Stimulated activated CD4-positive, alpha-beta T cell treated with anti-CD3 and anti-CD28 coated beads, Interleukin-1b, Interleukin-23, amount 100 ng/mL, for 4 hours (primary cell): ENCODE measurements at places on chromosomes 4 and X.
A peak's percentile ranks its signal among the peaks of the same experiment; 100 is the strongest.

- no peak for DNase-seq
Observed at GRCh38 chrX:25337841-25338240, 322.1 kb upstream of the ARX start.

GRCh38 chr4:186848437-186848836 is 124.8 kb upstream of the FAT1 start:
- no peak for DNase-seq

- DNase-seq, result no peak
Observed at GRCh38 chr4:71564775-71565174, 219.1 kb downstream of the GC start.

DNA sequence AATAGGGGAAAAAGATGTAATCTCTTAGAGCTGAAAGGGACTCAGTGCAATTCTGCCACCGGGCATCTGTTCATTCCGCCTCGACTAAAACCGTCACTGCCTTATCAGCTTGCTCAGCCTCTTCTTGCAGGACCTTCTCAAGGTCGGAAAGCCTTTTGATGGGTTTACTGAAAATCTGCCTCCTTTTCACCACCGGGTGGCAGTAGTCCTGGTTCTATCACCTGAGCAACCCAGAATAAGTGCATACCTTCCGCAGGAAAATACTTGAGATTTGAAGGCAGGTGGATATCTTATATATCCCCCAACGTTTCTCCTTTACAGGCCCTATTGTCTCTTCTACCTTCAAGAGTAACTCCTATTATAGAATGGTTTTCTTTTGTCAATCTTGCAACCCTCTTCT is 103.4 kb upstream of the PAK3 start:
- peak; percentile 3 for DNase-seq

DNA sequence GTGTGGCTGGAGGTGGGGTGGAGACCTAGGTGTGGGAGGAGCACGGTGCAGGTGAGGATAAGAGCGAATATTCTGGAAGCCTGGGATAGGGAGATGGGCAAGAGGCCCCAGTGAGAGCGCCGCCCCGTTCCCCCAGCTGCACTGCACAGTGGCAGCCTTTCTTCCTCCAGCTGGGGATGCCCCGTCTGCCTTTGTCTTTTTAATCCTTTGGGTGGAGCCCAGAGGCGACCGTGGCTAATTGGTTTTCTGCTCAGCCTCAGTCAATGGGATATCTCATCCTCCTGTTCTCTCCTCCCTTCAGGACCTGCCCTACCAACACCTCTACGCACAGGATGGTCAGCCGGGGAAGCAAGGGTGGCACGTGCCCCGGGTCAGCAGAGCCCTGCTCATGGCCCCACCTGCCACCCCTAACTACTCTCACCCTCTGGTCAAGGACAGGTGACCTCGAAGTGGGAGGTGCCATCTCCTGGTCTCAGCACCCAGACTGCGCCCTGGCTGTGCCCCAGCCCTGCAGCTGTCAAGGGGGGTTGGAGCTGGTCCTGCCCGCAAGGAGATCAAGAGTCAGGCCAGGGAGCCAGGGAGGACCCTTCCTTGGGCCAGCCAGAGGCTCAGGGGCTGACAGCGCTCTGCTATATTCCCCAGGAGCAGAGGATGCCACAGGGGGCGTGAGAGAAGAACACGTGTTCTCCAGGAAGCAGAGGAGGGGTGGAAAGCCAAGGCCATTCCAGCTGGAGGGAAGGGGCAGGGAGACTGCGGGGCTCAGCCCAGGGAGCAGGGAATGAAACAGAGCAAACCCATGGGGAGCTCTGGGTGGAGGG is 64.0 kb downstream of the ADRA2C start:
- no peak for DNase-seq

GRCh38 chr4:163565226-163566135 is 71.0 kb downstream of the TMA16 start:
- no peak for DNase-seq

- DNase-seq, result no peak
Observed at GRCh38 chr4:117514391-117515175, 429.2 kb upstream of the TRAM1L1 start.

- DNase-seq, result no peak
Observed at GRCh38 chr4:2298532-2298991, 36.7 kb upstream of the MXD4 start.

GRCh38 chr4:8392591-8393190 is 47.8 kb downstream of the ACOX3 start:
- DNase-seq, result no peak

- DNase-seq, result no peak
Observed at GRCh38 chr4:85760511-85760910, 285.6 kb downstream of the ARHGAP24 start.

GRCh38 chr4:111074523-111075114 is 451.7 kb upstream of the PITX2 start:
- no peak for DNase-seq

DNA sequence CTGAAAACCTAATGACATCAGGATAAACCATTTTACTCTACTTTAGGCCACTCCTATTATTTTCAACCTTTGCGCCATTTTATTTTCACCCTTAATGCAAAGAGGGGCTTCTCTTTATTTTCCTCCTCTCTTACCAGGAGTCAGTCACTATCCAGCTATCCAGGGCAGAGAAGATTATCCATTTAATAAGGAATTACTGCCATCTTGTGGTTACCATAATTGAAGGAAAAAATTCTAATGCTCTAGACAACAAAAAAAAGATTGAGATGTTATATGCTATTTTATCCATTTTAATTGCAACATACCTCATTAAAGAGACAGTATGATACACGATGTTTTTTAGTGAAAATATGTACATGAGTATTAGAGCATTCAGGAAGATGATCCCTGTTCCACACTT is 514.5 kb upstream of the FAM241A start:
- DNase-seq, result no peak

- peak; percentile 55 for DNase-seq
Observed at GRCh38 chr4:74228691-74229640, 71.0 kb downstream of the MTHFD2L start.

DNA sequence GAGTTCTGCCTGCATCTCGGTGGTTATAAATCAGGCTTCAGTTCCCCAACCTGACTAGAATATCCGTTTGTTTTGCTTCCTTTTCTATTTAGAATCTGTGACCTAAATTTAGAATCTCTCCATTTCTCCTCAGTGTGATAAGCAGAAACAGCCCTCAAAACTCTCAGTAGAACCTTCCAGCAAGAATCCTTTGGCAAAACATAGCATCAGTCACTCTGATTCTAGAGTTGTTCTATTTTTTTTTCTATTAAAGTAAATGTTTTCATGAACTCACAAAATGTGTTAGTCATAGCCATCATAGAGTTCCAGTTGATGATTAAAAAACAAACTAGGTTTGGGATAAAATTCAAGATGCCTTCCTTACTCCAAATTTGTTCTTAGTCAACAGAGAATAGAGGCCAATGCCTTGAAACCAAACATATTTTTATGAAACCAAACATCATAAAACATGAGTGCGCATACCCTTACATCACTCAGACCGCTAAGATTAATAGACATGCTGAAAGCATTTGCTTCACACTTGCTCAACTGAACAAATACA is 13.2 kb upstream of the C1QTNF7 start:
- no peak for DNase-seq

DNA sequence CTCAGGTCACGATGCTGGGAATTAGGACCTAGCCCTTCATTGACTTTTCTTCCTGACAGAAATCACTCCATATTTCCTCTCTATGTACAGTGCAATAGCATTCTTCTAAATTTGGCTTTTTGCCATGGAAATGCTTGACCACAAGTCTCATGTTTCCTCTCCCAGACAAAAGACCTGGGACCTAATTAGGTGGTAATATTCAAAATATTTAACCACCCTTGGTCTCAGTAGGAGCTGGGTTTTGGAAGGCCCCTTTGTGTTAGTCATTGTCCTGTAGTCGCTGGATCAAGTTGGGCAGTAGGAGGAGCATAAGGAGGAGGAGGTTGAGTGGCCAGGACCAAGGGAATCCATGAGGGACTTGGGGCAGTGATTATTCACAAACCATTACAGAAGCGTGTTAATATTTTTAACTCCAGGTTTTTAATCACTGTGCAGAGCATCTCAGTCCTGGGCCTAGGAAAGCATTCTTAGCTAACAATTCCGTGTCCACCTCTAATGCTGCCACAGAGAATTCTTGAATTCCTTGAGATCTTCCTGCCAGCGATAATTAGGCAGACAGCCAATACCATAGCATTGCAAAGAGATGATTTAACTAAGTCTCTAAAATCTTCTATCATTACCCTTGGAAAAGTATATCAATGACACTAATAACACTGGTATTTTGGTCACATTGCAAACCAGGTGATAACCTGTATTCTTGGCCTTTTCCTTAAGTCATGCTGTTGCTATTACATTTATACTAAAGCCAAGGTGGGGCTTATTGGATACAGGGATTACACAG is 25.0 kb upstream of the SHROOM4 start:
- DNase-seq, result no peak

DNA sequence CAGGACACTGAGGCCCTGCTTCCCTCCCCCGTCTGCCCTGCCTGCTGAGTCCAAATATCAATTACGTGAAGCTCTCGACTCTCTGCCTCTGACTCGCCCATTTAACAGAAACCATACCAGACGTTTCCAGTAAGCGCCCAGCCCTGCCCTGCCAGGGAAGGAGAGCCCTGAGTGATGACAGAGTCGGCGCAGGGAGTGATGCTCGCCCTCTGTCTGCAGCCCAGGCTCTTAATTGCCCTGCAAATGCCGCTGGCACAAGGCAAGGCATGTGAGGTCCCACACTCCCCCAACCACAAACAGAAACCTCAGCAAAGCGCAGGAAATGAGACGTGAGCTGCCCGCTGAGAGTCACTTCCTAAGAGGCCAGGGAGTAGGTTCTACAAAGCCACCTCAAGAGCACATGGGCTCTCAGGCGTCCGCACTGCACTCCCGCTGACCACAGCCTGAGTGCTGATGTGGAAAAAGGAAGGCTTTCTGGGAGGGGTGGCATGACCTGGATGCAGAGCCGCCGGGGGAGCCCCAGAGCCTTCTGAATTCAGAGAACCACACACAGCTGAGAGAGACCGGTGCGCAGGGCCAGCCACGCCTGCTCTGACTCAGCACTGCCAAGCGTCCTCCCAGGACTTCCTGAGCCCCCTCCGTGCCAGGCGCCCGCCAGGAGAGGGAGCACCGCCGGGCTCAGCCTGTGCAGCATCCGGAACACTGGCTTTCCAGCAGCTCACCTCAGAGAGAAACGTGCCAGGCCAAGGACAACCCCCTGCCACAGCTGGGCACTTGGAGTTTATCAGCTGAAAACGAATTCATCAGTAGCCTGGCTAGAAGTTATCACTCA is 5.3 kb downstream of the ZFYVE28 start:
- DNase-seq, result peak; percentile 59

GRCh38 chr4:113831457-113831856 is 69.9 kb upstream of the CAMK2D start:
- DNase-seq, result no peak

GRCh38 chr4:184021389-184021788 is 116.3 kb downstream of the STOX2 start:
- no peak for DNase-seq

DNA sequence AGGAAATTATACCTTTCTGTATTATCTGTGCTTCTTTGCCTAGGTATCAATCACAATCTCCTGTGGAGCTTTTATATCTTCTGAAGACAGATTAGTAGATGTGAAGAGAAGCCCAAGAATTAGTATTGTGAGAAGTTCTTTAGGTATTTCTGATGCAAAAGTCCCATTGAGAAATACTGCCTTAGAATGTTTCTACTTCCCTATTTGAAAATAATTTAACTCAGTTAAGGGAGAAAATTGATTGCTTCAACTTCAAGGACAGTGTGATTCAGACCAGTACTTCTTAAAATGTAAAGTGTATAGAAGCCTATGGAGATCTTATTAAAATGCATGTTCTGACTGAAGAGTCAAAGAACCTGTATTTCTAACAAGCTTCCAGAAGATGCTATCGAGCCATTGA is 9.0 kb downstream of the EIF1AX start:
- no peak for DNase-seq
